ENCODE measurements at places on chromosomes 12 and 14.

DNA sequence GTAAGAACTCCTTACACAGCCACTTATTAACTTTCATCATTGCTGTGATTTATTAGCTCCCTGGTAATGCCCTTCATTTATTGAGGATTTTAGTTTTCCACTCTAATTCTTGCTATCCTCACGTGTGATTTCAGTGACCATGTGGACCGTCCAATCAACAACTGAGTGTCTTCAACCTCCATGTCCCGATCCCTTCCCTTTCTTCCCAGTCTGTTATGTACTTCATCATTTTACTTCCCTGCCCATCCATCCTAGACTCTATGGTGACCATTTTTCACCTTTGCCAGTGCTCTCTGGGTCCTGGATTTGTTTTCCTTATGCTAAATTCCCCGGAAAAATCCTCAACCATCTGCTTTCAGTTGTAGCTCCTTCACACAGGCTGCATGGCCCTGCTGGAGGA lies 111.0 kb downstream of the MSRB3 start:
- no peak for DNase-seq

- no peak for DNase-seq
Measured at GRCh38 chr14:93331728-93332396, 974 bp downstream of the BTBD7 start.

DNA sequence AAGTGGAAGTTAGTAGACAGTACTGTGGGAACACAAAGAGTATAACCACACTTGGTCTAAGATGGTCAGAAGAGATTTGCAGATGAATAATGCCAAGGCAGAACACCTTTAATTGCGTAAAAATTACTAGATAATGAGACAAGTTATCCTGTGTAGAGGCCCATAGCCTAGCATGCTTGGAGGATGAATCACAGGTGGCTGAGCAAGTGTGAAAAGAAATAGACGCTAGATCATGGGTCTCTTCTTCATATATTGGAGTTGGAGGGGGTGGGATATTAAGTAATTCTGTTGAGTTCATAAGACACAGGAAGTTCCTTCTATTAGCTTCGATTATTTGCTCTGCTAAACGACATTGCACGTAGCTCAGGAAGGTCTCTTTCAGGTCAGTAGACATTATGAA lies 454.3 kb upstream of the LMO3 start:
- no peak for DNase-seq

- no peak for DNase-seq
Measured at GRCh38 chr14:82052778-82053177, 519.1 kb upstream of the SEL1L start.

GRCh38 chr12:47249082-47249481 lies 169.3 kb upstream of the AMIGO2 start:
- no peak for DNase-seq

DNA sequence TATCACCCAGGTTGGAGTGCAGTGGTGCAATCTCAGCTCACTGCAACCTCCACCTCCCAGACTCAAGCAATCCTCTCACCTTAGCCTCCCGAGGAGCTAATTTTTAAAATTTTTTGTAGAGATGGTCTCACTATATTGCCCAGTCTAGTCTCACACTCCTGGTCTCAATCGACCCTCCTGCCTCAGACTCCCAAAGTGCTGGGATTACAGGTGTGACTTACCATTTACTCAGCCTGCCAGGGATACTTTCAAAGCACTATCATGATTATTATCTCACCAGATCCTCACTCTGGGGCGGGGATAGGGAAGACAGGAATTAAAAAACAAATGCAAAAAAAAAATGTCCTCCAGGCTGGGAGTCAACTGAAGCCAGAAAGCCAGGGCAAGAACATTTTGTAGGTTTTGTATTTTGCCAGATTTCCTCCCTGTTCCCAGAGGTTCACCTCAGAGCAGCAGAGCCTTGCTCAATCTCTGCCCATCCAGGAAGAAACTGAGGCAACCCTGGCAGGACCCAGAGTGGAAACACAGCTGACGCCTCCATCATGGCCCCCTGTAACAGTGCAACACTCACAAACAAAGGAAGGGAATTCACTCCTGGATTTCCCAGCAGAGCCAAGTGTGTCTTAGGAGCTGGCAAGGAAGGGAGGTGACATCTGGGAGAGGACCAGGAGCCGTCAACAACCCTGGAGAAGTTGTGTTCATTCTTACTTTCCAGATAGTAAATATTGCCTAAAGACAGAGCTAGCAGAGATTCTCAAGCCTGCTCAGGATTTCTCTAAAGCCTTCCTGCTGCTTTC lies 73.9 kb downstream of the IRF2BPL start:
- DNase-seq: no peak

GRCh38 chr14:103115845-103116572 lies 7.3 kb upstream of the TNFAIP2 start:
- no peak for DNase-seq
